Stimulated activated CD4-positive, alpha-beta T cell treated with anti-CD3 and anti-CD28 coated beads, Interleukin-4, amount 100 ng/mL, for 4 hours (primary cell): ENCODE measurements at places on chromosomes 6 and 20.

DNA sequence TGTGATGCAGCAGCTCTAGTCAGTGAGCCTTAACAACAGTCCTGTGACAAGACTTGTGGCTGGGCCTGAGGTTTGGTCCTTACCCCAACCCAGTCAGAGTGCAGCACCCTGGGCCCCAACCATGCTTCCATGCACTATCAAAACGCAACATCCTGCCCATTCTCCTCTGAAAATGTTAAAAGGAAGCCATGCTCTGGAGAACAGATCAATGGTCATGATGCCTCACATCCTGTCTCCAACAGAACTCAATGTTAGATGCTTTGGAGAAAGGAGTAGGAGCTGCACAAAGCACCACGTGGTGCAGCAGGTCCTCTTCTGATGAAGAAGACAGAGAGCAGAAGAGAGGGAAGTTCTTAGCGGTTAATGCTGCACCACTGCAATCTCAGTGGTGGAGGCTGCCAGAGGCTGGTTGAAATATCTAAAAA is 41.9 kb downstream of the TRAM2 start:
- DNase-seq = no peak

DNA sequence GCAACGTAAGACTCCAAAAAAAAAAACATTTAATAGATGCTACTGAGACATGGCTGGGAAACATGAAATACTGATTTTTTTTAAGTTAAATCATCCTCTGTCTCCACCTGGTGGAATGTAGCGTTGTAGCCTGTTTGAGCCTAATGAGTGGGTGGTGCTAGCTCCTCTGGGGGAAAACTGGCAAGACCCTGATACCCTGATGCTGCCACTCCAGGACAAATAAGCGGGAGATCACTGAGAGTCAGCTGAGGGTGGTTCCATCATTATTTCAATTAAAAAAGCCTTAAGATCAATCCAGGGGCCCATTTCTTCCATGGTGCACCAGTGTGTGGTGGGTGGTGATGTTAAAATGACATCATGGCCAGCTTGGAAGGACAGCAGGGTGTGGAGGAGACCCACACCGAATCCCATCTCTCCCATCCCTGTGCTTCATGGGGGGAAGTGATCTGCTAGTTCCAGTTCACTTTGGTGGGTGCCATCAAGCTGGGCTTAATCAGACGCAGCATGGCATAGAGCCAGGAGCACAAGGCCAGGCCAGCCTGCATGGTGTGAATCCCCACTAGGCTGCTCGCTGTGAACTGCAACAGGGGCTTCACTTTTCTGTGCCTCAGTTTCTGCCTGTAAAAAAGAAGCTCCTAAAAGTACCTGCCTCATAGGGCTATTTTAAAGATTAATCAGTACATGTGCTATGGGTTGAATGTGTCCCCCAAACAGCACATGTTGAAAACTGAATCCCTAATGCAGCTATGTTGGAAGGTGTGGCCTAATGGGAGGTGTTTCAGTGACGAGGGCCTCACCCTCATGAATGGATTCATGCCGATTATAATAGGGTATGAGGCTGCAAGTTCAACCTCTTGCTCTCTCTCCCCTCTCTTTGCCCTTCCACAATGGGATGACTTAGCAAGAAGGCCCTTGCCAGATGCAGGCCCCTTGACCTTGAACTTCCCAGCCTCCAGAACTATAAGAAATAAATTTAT is 13.0 kb upstream of the MRPS10 start:
- DNase-seq = no peak

DNA sequence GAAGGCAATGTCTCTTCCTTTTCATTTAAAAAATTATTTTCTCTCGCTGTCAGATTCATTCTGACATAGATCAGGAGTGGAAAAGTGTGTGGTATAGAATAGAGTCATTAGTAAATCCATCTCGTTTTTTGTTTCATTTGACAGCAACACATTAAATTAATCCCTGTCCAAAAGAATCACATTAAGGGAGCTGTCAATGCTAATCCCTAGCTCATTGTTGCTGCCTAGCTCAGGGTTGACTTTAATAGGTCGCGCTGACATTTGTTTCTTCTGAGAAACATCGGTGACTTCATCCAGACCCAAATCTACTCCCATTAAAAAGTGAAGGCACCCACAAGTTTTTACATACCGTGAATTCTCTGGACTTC is 25.4 kb upstream of the MAP3K7 start:
- DNase-seq = no peak

DNA sequence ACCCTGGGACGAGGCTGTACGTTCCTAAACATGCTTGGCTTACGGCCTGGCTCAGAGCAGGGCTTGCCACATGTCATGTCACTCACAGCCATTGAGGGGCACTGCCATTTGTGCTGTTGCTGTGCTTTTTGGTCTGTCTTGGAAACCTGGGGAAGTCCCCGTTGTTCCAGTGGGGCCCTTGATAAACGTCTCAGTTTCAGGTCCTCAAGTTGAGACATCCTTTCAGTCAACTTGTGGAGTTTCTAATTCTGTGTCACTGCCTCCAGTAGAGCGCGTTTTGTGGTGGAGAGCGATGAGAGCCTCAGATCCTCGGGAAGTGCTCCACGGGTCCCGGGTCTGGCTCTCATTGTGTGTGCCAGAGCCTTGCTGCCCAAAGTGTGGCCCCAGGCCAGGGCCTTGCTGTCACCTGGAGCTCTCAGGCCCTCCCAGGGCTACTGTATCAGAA is 43.0 kb upstream of the CCR6 start:
- peak; percentile 57 for DNase-seq

DNA sequence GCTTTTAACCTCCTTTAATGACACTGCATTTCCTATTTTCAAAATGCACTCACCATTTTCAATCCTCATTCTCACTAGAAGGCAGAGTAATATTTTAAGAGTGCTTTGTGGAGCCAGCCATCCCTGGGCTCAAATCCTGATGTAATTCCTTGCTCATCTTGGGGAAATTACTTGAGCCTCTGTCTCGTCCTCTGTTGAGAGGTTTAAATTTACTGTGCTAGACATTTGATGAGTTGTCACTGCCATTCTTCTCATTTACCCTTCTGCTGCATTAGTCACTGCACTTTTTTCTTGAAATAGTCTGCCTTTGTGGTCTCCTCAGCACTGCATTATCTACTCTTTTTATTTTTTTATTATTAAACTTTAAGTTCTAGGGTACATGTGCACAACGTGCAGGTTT is 150.0 kb upstream of the HDDC2 start:
- no peak for DNase-seq

DNA sequence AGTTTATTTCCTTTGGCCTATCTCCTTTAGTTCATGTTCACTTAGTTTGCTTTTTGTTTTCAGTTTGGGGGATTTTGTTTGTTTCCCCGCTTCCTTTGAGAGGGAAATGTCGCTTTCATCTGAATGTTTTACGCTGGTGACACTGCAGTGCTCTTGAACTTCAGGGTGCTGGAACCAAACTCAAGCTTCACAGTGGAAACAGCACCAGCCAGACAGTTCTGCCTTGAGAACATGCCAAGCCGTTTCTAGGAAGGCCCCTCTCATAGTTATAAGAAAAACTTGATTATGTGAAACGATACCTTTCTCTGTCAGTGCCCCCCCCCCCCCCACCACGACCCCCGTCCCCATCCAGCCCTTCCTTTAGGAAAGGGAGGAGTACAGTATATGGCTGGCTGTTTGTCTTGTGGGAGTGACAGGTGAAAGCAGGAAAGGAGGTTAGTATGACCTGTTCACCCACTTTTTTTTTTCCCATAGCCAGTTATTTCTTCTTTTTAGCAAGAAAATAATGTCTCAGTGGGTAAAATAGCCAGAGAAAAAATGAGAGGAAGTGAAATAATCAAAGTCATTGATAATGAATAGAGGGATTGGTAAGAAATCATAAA is 130.1 kb downstream of the LRRC1 start:
- DNase-seq = no peak

DNA sequence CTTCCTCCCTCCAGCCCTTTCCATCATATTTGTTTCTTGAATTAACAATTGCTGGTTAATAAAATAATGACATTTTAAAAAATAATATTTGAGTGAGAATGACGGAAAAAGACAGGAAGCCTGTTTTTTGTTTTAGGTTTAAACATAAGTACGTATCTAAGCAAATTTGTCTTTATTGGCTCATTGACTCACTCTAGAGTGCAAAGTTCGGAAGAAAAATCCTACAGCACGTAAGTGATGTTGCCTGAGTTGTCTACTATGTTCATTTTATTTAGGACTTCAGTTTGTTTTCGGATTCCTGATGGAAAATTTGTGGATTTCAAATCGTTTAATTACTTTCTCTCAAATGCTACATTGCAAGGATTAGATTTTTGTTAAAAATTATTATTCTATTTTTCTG is 1435.7 kb upstream of the ADGRB3 start:
- DNase-seq = no peak

- no peak for DNase-seq
These were observed 3.0 kb downstream of the FLRT3 start for GRCh38 chr20:14334306-14334930.

DNA sequence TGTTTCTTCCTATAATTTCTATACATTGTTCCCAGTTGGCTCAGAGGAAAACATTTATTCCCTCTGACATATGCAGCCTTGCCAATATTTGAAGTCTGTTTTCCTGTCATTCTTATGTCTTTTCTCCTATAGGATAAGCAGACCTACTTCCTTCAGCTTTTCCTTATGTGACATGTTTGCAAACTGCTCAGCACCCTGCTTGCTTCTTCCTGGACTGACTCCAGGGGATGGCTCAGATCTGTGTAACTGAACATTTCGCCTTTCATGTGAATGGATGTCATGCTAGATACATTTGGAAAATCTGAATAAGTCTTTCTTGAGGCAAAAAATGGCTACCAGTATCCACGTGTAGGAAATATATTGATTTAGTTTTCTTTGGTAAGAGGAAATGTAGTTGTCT is 113.2 kb downstream of the CARMIL1 start:
- no peak for DNase-seq

DNA sequence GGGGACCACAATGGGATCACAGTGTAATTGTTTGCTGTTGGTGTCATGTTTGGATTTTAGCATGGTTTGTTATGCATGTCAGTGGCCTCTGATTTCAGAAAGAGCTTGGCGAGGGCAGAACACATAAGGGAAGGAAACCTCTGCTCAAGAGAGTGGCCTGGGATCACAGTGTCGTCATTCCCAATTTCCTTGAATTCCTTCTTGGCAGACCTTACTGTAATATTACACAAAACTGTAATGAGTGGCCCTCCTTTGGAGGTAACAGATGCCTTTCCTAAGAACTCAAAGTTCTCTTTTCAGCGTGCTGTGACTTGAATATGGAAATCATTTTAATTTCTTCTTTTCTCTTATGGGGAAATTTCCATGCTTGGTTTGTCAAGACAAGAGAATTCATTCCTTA is 46.9 kb downstream of the JAG1 start:
- DNase-seq = no peak

DNA sequence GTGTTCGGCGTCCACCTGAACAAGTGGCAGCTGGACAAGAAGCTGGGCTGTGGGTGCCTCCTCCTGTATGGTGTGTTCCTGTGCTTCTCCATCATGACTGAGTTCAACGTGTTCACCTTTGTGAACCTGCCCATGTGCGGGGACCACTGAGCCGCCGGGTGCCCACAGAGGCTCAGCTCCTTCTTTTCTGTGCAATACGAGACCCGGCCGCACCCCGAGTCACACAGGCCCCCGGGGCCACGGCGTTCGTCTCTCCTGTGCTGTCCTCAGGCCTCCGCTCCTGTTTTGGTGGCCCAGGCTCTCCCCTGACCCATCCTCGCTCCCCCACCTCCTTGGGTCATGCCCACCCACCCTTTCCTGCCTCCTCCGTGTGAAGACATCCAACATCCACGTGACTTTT is 37.1 kb upstream of the RIN2 start:
- DNase-seq = no peak

GRCh38 chr6:161319231-161319630 is 45.4 kb upstream of the AGPAT4 start:
- no peak for DNase-seq

DNA sequence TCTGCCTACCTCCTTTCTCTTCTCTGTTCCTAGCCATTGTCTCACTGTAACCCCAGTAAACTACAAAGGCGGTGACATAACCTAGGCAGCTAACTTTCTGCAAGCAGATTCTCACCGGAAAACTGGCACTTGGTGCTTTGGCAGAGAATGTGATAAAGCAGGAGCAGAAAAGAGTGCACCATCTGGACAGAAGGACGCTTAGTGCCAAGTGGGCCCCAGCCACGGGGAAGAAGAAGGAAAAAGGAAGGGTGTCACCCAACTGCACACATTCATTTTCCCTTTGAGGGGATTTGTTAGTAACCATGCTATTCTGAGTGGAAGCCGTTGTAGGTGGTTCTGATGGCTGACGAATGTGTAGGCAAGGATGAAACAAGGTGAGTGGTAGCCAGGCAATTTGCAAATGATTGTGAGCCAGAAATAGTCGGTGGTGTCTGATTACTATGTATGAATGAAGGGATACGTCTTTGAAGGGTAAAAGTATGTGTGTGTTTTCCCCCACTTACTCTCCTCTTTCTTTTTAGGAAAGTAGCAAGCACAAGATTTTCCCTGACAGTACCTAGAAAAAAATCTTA is 148.3 kb upstream of the STXBP5 start:
- no peak for DNase-seq

- DNase-seq = no peak
These were observed 99.1 kb downstream of the ARID1B start for GRCh38 chr6:156876302-156876701.

GRCh38 chr6:15249371-15250019 is 3.6 kb downstream of the JARID2 start:
- DNase-seq = no peak

DNA sequence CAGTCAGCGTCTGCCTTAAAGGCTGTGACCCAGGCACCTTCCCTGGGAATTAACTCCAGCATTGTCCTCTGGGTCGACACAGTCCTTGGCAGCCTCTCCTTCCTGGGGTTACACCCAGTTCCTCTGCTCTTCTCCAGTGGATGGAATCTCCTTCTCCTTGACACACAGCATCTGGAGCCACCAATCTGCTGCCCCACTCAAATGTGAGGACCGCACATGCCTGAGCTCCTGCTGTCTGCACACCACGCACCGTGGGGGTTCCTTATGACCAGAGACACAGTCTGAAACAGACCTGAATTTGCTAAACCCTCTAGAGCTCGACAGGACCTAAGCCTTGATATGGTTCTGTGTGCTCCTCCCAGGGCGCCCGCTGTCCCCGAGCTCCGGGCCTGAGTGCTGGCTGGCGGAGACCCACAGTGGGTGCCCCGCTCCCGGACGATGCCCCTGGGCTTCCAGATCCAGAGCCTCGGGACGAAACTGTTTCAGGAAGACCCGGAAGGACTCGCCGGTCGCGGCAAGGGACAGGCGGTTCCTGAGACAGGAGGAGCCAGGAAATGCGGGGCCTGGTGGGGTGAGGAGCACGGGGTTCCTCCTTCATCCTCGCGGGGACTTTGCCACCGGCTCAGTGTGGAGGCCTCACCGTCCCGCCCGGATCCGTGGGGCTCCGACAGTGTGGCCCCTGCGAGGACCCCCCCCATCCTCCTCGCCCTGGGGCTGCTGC is 2.5 kb upstream of the RAET1G start:
- no peak for DNase-seq
